ENCODE measurements at places on chromosomes 12 and 14.

DNA sequence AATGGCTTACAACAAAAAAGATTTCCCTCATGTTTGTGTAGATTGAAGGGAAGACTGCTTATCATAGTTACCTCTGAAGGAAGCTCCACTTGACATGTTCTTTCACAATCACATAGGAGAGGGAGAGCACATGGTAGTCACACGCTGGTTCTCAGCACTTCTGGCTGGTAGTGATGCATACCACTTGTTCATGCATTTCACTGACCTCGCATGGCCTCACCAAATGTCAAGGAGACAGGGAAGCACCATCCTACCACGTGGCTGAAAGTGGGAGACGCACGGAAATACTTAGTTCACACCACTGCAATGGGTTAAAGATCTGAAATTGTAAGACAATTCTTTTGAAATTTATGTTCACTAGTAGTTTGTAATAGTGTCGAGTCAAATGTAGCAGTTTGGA, 74.0 kb downstream of the PDE3A start:
- peaks cover 6% of the 10 kb centered on the region for H3K27me3 ChIP-seq
- no peak for DNase-seq
- H3K4me1 ChIP-seq = no peaks in the 10 kb centered on the region
- H3K27ac ChIP-seq = no peak overlapping the region
- H3K4me3 ChIP-seq = no peak overlapping the region

GRCh38 chr12:104372721-104373335, 69.3 kb downstream of the EID3 start:
- no peak for DNase-seq
- no peaks in the 10 kb centered on the region for H3K4me1 ChIP-seq
- no peak overlapping the region for H3K27ac ChIP-seq
- no peak overlapping the region for H3K4me3 ChIP-seq

- no peaks in the 10 kb centered on the region for H3K36me3 ChIP-seq
- peak overlapping the region; percentile 82 for H3K4me3 ChIP-seq
- H3K27ac ChIP-seq = peak overlapping the region; percentile 56
- peak; percentile 79 for DNase-seq
- H3K4me1 ChIP-seq = peaks cover 52% of the 10 kb centered on the region
These were observed 109.2 kb upstream of the EGLN3 start for GRCh38 chr14:34059925-34060650.

DNA sequence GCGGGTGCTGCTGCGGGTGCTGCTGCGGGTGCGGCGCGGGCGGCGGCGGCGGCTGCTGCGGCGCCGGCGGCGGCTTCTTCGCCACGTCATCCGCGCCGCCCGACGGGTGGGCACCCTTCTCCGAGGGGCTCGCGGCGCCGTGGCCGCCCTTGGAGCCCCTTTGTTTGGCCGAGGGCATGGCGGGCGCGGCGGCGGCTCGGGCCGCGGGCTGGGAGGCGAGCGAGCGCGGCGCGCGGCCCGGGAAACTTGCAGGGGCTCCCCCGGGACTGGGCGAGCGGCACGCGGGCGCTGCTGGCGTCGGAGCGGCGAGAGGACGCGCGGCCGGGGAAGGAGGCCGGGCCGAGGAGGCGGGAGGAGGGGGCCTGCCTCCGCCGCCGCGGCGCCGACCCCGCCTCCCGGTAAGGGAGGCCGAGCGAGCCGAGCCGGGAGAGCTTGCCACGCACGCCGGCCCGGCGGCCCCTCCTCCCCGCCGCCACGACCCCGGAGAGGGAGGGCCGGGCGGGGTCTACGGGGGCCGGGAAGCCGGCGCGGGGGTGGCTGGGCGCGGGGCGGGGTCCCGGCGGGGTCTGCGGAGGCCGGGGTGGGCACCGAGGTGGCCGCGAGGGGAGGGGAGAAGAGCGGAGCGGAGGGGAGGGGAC, at the start of gene CKAP4:
TSS of gene CKAP4 (minus strand) at position 347 of the 638 bp plus-strand sequence. CDS start at position 178, 169 bp downstream.
- peak within 1 kb of the TSS; percentile 84 for H3K4me3 ChIP-seq
- H3K36me3 ChIP-seq = peaks cover 18% of the 10 kb centered on the region
- H3K4me1 ChIP-seq = peaks cover 71% of the 10 kb centered on the region

GRCh38 chr14:74882103-74882920, 596 bp downstream of the DLST start:
- DNase-seq = peak; percentile 57
- peaks cover 60% of the 10 kb centered on the region for H3K4me1 ChIP-seq
- peaks cover 8% of the 10 kb centered on the region for H3K36me3 ChIP-seq
- peak overlapping the region; percentile 100 for H3K4me3 ChIP-seq

DNA sequence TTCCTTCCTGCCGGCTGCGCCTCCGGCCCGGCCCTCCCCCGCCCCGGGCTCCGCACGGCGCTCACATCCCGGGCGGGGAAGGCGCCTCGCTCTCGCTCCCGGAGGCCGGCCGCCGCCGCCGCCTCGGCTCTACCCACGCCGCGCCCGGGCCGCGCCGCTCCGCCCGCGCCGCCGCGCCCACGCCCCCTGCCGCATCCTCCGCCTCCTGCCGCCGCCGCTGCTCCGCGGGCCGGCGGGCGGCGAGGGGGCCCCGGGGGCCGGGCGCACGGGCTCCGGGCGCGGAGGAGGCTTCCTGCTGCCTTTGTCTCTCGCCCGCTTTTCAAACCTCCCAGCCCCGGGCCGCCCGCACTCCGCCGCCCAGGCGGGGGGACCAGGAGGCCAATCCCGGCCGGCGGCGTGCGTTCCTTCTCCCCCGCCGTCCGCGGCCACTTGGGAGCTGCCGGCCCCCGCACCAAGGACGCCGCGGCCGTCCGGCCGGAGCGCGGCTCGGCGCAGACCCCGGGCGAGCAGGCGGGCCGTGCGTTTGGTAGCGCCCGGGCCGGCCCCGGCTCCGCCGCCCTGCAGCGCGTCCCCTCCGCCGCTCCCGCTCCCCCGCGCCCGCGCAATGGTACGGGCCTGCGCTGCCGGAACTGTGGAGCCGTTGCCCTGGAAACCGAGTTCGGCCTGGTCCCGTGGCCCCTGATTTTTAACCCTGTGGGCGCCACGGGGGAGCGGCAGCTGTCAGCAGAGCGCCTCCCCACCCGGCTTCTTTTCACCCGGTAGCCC, at the start of gene FBXL14:
TSS of gene FBXL14 (minus strand) at position 321 of the 765 bp plus-strand sequence. CDS start 515 bp downstream, outside the sequence.
- peak within 1 kb of the TSS; percentile 93 for H3K27ac ChIP-seq
- H3K36me3 ChIP-seq = peaks cover 8% of the 10 kb centered on the region
- H3K4me1 ChIP-seq = peaks cover 57% of the 10 kb centered on the region
- DNase-seq = peak; percentile 93
- peak within 1 kb of the TSS; percentile 90 for H3K4me3 ChIP-seq

DNA sequence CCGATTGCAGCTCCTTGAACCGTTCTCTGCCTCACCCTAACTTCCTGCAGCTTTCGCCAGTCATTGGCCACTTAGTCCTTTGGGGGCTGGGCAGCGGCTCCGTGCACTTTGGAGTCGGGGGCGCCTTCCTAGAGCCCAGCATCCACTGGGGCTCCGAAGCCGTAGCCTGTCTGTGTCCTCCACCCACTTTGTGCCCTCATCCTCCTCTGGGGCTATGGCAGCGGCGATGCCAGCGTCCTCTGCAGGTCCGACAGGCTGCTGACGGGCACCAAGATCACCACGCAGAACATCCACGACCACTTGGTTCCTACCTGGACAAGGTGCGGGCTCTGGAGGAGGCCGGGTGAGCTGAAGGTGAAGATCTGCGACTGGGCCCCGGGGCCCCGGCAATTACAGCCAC, 11.8 kb upstream of the A2M start:
- H3K27me3 ChIP-seq = no peaks in the 10 kb centered on the region
- no peak overlapping the region for H3K4me3 ChIP-seq
- no peak overlapping the region for H3K27ac ChIP-seq
- no peak for DNase-seq
- H3K36me3 ChIP-seq = peaks cover 18% of the 10 kb centered on the region

GRCh38 chr12:102673606-102674005, 193.2 kb upstream of the IGF1 start:
- DNase-seq = no peak
- no peak overlapping the region for H3K27ac ChIP-seq
- H3K4me3 ChIP-seq = no peak overlapping the region
- H3K36me3 ChIP-seq = peaks cover 5% of the 10 kb centered on the region
- peaks cover 4% of the 10 kb centered on the region for H3K27me3 ChIP-seq
- peaks cover 4% of the 10 kb centered on the region for H3K4me1 ChIP-seq

DNA sequence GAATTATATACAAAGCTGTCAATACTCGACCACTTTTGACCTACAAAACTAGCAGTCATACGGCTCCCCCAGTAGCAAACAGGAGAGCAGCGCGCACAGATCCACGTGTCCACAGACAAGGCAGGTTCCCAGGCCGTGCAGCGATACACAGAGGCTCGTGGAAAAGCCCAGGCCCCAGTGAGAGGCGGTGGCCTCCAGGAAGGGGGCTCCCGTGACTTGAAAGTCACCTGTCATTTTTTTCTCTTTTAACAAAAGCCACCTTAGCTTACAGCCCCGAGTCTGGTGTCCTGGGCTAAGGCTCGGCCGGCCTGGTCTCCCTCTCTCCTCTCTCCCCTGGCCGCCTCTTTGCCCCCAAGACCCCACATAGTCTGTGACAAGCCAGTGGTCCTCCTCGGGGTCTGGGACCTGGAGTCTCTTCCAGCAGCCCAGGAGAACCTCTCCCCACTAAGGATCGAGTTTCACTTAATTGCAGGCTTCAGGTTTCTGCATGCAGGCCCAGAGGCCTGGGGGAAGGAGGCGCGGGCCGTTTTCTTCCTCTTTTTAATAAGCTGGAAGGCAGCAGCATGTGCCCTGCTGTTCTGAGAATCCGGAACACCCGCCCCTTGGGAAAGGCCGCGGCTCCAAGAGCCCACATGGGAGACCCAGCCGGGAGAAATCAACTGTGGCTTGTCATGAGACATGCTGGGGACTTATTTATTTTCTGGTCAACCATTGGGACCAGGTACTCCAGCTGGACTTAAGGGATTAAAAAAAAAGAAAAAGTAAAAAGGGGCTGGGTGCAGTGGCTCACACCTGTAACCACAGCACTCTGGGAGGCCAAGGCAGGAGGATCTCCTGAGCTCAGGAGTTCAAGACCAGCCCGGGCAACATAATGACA, 15.9 kb downstream of the NCOR2 start:
- peaks cover 67% of the 10 kb centered on the region for H3K4me1 ChIP-seq
- peak overlapping the region; percentile 98 for H3K27ac ChIP-seq
- H3K27me3 ChIP-seq = no peaks in the 10 kb centered on the region
- peak overlapping the region; percentile 72 for H3K4me3 ChIP-seq
- peak; percentile 74 for DNase-seq
- H3K36me3 ChIP-seq = peaks cover 15% of the 10 kb centered on the region

DNA sequence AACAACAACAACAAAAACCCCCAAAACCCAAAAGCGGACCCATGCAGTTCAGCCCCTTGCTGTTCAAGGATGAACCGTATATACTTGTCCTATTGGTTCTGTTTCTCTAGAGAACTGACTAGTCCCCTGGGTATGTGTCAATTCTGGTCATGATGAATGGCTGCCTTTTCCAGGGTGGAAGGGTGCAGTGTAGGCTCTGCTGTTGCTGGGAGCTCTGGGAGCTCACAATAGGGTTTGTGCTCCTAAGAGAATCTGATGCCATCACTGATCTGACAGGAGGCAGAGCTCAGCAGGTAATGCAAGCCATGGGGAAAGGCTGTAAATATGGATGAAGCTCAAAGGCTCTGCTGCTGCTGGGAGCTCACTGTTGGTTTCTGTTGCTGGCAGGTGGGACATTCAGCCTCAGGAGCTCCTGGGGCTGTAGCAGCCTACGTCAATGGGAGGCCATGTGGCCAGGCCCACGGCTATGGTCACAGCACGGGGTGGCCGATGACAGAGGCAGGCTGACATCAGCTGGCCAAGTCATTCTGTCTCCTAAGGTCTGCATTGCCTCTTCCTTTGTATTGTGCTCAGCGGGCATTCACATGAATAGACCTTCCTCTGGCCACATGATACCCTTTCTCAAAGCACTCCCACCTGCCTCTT, 37.9 kb downstream of the DLK1 start:
- peaks cover 9% of the 10 kb centered on the region for H3K4me1 ChIP-seq
- H3K4me3 ChIP-seq = no peak overlapping the region
- no peak for DNase-seq
- H3K27ac ChIP-seq = no peak overlapping the region

- H3K36me3 ChIP-seq = no peaks in the 10 kb centered on the region
- no peak overlapping the region for H3K4me3 ChIP-seq
- no peaks in the 10 kb centered on the region for H3K27me3 ChIP-seq
- H3K27ac ChIP-seq = no peak overlapping the region
These were observed 282.8 kb downstream of the CEP128 start for GRCh38 chr14:80658733-80659132.

GRCh38 chr12:110983811-110984210, 63.4 kb upstream of the MYL2 start:
- DNase-seq = no peak
- no peak overlapping the region for H3K27ac ChIP-seq
- no peaks in the 10 kb centered on the region for H3K36me3 ChIP-seq
- H3K4me1 ChIP-seq = no peaks in the 10 kb centered on the region

GRCh38 chr12:602700-603068, 60.6 kb downstream of the NINJ2 start:
- peaks cover 9% of the 10 kb centered on the region for H3K27me3 ChIP-seq
- H3K36me3 ChIP-seq = no peaks in the 10 kb centered on the region
- DNase-seq = no peak
- H3K27ac ChIP-seq = no peak overlapping the region
- peaks cover 3% of the 10 kb centered on the region for H3K4me1 ChIP-seq

- no peaks in the 10 kb centered on the region for H3K36me3 ChIP-seq
- DNase-seq = no peak
- no peak overlapping the region for H3K4me3 ChIP-seq
- peaks cover 29% of the 10 kb centered on the region for H3K4me1 ChIP-seq
- no peak overlapping the region for H3K27ac ChIP-seq
- H3K27me3 ChIP-seq = peaks cover 5% of the 10 kb centered on the region
These were observed 37.8 kb upstream of the FICD start for GRCh38 chr12:108477055-108477880.

GRCh38 chr12:112219195-112219594, 93.8 kb downstream of the TRAFD1 start:
- no peak overlapping the region for H3K4me3 ChIP-seq
- no peak overlapping the region for H3K27ac ChIP-seq
- no peak for DNase-seq
- no peaks in the 10 kb centered on the region for H3K27me3 ChIP-seq
- H3K4me1 ChIP-seq = no peaks in the 10 kb centered on the region

GRCh38 chr12:90253136-90253535, 544.5 kb upstream of the ATP2B1 start:
- H3K4me3 ChIP-seq = no peak overlapping the region
- H3K27me3 ChIP-seq = no peaks in the 10 kb centered on the region
- peaks cover 23% of the 10 kb centered on the region for H3K4me1 ChIP-seq
- no peak overlapping the region for H3K27ac ChIP-seq
- no peaks in the 10 kb centered on the region for H3K36me3 ChIP-seq

DNA sequence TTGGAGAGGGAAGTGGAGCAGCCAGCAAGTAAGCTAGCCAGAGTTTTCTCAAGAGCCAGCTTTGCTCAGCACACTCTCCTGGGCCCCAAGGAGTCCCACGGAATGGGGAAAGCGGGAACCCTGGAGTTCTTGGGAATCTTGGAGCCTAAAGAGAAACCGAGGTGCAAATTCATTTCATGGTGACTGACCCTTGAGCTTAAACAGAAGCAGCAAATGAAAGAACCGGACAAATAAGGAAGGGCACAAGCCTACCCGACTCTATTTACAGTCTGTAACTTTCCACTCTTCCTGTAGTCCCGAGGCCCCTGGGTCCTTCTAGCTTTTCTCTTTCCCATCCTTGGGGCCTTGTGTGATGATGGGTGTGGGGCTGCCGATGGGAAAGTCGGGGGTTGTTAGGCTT, 18.1 kb upstream of the TIGAR start:
- H3K4me3 ChIP-seq = no peak overlapping the region
- peaks cover 83% of the 10 kb centered on the region for H3K36me3 ChIP-seq
- peak overlapping the region; percentile 97 for H3K27ac ChIP-seq

GRCh38 chr12:96153131-96153725, 40.9 kb upstream of the ELK3 start:
- H3K27me3 ChIP-seq = peaks cover 5% of the 10 kb centered on the region
- peak overlapping the region; percentile 13 for H3K27ac ChIP-seq
- DNase-seq = no peak
- no peak overlapping the region for H3K4me3 ChIP-seq
- H3K36me3 ChIP-seq = no peaks in the 10 kb centered on the region

All from nephron progenitor cell (in vitro differentiated cells).